Stimulated activated CD8-positive, alpha-beta memory T cell treated with anti-CD3 and anti-CD28 coated beads, Interleukin-12 subunit alpha, Interleukin-12 subunit beta, amount 100 ng/mL, for 1 hour (primary cell): ENCODE measurements at places on chromosomes 1 and 21.

DNA sequence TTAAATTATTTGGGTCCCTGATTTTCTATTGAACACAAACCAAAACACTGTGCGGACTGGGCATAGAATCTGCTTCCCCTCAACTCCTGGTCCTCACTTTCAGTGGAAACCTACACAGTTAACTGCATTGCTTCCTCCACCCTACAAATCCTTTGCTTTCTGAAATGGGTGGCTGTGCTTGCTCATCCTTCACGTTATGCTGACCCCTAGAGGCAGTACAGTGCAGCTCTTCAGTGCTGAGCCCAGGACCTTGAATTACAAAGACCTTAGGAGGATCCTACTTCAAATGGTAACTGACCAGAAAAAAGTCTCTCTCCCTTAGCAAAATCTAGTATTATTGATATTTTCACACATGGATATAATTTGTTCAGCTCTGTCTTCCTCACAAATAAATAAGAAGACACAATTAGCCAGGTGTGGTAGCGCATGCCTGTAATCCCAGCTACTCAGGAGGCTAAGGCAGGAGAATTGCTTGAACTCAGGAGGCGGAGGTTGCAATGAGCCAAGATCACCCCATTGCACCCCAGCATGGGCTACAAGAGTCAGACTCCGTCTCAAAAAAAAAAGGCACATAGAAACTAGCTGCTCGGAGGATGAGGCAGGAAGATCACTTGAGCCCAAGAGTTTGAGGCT is 63.4 kb upstream of the L1TD1 start:
- DNase-seq, result no peak

GRCh38 chr1:215521279-215521678 is 45.8 kb upstream of the KCTD3 start:
- DNase-seq, result no peak

DNA sequence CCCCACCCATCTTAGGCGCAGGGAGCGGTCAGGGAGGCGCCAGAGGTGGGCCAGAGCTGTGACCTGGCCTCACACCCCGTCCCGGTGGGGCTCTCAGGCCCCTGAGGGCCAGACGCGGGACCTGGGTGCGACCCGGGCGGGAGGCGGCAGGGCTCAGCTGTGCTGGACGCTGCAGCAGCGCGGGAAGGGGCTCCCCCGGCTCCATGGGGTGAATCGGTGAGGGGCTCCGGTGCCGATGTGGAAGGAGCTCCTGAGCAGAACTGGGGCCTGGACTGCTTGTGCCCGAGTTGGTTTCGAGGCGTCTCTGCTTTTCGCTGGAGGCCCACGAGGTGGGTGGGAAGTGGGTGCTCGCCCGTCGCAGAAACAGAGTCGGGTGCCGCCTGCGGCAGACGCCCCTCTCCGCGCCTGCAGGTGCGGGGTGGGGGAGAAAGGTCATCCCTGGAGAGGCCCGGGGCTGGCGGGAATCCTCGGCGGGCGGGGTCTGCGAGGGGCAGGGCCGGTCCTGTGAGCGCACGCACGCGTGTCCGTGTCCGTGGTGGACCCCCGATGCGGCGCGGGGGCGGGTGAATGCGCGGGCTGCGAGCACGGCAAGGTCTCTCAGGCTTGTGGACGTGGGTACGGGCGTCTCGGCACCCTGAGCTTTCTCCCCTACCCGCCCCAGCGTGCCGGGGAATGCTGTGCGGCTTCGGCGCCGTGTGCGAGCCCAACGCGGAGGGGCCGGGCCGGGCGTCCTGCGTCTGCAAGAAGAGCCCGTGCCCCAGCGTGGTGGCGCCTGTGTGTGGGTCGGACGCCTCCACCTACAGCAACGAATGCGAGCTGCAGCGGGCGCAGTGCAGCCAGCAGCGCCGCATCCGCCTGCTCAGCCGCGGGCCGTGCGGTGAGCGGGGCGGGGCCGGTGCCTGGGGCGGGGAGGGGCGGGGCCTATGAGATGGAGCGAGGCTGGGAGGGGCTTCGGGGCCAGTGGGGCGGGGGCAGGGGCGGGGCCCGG is 20.4 kb downstream of the AGRN start:
- peak; percentile 54 for DNase-seq

DNA sequence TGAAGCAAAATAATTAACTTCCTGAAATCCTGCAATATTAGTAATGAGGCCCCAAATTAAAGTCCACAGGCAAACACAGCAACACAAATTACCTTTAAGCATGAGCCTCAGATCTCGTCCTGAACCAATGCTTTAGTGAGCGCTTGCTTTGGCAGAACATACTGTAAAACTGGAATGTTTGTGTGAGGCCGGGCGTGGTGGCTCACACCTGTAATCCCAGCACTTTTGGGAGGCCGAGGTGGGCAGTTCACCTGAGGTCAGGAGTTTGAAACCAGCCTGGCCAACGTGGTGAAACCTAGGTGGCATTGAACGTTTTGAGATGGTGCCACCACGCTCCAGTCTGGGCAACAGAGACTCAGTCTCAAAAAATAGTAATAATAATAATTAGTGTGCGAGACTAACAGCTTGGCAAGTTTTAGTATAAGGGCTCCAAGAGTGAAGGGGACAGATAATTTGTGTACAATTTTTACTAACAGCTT is 17.8 kb downstream of the SFPQ start:
- no peak for DNase-seq

GRCh38 chr1:72184099-72184701 is 98.1 kb downstream of the NEGR1 start:
- no peak for DNase-seq

GRCh38 chr21:44875316-44875700 is 1.8 kb upstream of the PTTG1IP start:
- DNase-seq, result no peak

GRCh38 chr1:214983126-214983869 is 99.2 kb upstream of the KCNK2 start:
- DNase-seq, result no peak

- DNase-seq, result no peak
These were observed 32.4 kb downstream of the ATP1A1 start for GRCh38 chr1:116405241-116406135.

GRCh38 chr1:108643492-108644335 is 17.2 kb downstream of the HENMT1 start:
- DNase-seq, result peak; percentile 29

GRCh38 chr1:234881893-234882771 is 246.5 kb downstream of the TOMM20 start:
- no peak for DNase-seq

DNA sequence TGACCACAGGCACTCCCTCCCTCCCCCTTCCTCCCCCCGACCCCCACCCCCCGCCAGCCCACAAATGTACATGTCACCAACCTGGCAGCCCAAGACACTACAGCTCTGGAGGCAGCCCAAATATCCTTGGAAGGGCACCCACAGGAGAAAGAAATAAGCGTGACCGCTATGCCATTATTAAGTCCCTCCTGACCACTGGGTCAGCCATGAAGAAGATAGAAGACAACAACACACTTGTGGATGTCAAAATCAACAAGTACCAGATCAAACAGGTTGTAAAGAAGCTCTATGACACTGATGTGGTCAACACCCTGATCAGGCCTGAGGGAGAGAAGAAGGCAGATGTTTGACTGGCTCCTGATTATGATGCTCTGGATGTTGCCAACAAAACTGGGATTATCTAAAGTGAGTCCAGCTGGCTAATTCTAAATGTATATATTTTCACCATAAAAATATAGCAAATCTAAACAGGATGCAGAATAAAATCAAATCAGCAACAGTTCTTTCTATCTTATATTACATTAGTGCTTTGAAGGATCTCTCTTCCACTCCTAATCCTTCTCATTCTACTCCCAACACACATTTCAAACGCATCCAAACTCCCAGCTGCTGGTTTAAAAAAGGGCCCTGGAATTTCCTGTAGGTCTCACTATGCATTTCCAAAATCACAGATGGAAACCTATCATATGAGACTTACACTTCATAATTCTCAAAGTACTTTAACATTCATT is 77.4 kb upstream of the SLFNL1 start:
- DNase-seq, result no peak

DNA sequence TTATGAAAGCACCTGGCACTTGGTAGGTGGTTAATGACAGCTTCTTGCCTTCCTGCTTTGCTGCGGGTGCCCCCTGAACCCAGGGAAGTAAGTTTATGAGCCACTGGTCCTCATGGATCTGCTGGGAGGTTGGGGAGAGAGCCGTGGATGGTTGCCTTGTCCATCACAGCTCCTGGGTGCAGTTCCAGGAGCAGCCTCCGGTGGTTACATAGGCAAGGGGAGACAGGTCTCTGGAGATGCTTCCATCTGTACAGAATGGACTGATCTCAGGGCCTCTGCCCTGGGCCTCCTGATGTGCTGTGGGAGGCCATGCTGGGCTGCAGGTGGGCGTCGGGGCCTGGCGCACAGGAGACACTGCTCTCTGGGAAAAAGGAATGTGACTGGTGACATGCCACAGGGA is 31.6 kb upstream of the ARHGEF10L start:
- DNase-seq, result no peak

GRCh38 chr21:42698733-42699132 is 45.3 kb downstream of the PDE9A start:
- DNase-seq, result no peak

DNA sequence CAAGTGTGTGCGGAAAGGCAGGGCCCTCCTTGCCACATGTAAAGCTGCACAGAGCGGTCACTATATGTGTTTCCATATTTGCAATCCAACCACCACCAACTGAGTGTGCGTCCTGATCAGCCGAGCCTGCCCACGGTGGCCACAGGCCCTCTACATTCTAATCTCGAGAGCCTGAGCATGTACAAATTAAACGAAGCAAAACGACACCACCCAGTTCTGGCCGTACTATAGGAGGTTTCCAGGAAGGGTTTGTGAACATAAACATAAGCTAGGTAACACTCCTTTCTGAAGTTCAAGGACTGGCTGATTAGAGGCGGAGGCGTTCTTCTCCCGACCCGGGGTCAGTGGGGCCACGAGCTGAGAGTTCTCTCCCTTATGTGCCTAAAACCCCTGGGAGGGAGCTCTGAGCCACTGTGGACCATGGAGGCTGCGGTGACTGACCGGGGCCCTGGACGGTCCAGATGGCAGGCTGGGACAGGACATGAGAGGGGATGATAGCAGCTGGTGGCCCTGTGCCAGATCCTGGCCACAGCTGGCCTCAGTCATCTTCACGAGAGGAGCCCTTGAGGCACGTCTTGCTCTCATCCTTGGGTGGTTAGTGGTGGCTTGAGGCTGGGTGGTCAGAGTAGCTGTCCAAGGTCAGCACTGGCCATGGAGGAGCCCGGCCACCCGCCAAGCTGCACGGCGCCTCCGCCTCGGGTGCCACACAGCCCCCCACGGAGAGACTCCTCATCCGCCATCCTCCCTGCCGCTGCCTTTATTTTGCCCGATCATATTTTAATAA is 39.1 kb upstream of the TRAPPC10 start:
- DNase-seq, result no peak

GRCh38 chr21:42476388-42477331 is 19.4 kb downstream of the RSPH1 start:
- no peak for DNase-seq

- DNase-seq, result no peak
These were observed 175.9 kb downstream of the PRDM16 start for GRCh38 chr1:3244927-3245315.

GRCh38 chr1:41918450-41919043 is at the start of gene HIVEP3:
TSS of gene HIVEP3 (minus strand) at chr1:41918922.
- no peak for DNase-seq

GRCh38 chr1:180287988-180288705 is 58.1 kb downstream of the LHX4 start:
- no peak for DNase-seq

GRCh38 chr1:76335882-76336281 is 261.3 kb downstream of the ST6GALNAC3 start:
- no peak for DNase-seq

- no peak for DNase-seq
These were observed 11.9 kb upstream of the PADI4 start for GRCh38 chr1:17296086-17296485.

- DNase-seq, result no peak
These were observed 12.3 kb downstream of the SLC9C2 start for GRCh38 chr1:173590557-173590956.

GRCh38 chr21:41032541-41032940 is 135.4 kb upstream of the BACE2 start:
- no peak for DNase-seq

DNA sequence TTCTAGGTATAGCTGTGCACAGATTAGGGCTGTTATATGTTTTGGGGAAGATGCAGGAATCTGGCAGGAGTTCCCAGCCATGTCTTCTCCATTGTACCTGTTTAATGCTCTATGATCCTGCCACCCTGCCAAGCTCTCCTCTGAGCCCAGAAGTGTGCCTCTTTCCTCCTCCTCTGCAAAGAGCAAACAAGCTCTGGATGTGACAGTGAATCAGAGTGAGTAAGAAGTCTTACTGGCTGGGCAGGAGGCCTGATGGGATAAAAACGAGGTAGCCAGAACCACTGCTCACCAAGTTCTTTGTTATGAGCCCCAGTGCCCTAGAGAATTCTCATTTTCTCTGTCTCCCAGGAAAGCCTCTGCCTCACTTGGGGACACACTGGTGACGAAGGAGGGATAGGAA is 69.0 kb downstream of the BRINP2 start:
- DNase-seq, result no peak

- DNase-seq, result no peak
These were observed 13.4 kb upstream of the HMCN1 start for GRCh38 chr1:185720633-185721272.
